ENCODE measurements at places on chromosomes 11 and 22.

GRCh38 chr11:19079643-19080440 is 19.3 kb upstream of the MRGPRX2 start:
- DNase-seq, result no peak

- DNase-seq, result no peak
Measured at GRCh38 chr22:44472598-44472997, 25.4 kb downstream of the RTL6 start.

DNA sequence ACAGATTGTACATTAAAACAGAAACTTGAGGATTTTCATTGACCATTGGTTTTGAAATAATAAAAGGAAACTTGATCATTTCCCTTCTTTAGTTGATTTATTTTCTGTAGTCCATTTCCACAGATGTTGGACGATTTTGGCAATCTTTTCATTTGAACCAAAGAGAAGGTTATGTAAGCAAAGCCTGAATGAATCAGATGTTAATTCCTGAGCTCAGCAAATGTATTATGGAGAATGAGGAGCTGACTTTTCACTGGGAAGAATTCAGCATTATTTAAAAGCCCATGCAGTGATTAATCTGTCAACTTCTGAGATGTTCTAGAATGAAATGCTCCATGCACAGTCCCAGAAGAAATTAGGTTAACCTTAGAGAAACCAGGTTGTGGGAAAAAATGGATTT is 29.0 kb downstream of the ELMOD1 start:
- DNase-seq, result no peak

DNA sequence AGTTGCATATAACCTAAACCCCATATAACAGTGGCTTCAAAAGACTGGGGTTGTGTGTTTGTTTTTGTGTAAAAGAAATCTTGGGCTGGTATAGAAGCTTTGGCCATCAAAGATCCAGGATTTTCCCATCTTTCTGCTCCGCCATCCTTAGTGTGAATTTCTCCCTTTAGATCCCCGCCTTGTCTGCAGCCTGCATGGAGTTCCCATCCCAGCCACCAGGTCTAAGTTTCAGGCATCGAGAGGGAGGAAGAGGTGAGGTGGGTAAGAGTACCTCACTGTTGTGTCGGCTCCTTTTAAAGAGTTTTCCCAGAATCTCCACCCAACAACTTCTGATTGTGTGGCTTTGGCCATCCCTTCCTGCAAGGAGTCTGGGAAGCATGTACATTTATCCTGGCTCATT is 195.5 kb upstream of the SORL1-AS1 start:
- DNase-seq, result no peak

- no peak for DNase-seq
Measured at GRCh38 chr11:134586726-134587125, 174.7 kb upstream of the B3GAT1 start.

GRCh38 chr11:113184498-113184897 is 129.9 kb upstream of the TTC12 start:
- DNase-seq, result no peak

DNA sequence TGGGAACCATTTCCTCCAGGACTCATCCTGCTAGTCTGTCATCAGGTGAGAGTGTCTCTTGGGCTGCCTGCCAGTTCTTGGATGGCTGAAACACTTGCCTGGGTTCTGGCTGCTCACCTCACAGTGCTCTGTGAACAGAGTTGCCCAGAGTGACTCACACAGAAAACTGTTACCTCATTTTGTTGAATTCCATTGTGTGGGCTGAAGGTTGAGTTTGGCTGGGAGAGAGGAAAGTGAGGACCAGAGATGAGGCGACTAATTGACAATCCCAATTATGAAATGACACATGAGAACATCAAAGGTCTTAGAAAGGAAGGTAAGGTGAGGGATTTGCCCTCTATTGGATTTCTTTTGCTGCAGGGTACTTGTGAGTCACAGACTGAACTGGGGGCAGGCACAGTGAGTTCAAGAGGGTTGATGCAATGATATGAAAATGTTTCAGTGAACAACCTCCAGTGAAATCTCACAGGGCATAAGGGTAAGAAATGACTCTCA is 20.2 kb upstream of the CALCB start:
- DNase-seq, result no peak

- DNase-seq, result no peak
Measured at GRCh38 chr22:32528984-32529982, 54.7 kb downstream of the FBXO7 start.

DNA sequence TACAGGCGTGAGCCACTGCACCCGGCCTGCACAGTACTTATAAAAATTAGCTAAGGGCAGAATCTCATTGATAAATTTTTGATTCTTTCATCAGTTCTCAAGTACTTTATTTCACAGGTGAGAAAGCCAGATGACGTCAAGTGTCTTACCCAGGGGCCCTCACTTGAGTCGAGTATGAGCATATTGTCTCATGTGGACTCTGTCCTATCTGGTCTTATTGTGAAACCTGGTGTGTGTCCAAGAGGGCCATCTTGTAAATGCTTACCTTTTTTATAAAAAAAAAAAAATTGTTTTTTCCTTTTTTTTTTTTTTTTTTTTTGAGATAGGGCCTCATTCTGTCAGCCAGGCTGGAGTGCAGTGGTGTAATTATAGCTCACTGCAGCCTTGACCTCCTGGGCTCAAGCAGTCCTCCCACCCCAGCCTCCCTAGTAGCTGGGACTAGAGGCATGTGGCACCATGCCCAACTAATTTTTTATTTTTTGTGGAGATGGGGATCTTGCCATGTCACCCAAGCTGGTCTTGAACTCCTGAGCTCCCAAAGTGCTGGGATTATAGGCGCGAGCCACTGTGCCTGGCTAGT is 6.0 kb downstream of the ACO2 start:
- no peak for DNase-seq

DNA sequence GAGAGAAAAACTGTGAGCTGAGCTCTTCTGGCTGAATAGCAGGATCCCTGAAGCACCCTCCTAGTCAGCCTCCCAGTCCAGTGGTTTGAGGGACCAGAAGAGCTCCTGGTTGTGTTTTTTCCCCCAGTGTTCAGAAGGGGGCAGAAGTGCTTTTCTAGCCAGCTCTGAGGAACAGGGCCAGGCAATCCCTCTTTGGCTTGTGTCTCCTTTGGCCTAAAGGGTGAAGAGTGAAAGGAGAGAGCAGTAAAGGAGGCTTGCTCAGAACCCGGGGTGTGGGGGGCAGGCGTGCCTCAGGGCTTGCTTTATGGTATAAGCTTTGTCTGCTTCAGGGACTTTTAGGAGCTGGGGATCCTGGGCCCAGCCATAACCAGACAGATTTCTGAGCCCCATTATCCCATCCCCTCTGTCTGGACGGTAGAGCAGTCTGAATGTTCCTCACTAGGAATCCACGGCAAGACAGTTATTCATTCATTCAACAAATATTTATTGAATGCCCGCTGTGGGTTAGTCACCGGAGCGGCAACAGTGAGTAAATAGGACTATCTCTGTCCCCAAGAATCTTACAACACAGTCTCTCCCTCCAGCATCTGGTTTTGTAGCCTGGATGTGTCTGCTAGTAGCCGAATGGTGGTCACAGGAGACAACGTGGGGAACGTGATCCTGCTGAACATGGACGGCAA is 14.5 kb downstream of the ACP2 start:
- DNase-seq, result no peak

DNA sequence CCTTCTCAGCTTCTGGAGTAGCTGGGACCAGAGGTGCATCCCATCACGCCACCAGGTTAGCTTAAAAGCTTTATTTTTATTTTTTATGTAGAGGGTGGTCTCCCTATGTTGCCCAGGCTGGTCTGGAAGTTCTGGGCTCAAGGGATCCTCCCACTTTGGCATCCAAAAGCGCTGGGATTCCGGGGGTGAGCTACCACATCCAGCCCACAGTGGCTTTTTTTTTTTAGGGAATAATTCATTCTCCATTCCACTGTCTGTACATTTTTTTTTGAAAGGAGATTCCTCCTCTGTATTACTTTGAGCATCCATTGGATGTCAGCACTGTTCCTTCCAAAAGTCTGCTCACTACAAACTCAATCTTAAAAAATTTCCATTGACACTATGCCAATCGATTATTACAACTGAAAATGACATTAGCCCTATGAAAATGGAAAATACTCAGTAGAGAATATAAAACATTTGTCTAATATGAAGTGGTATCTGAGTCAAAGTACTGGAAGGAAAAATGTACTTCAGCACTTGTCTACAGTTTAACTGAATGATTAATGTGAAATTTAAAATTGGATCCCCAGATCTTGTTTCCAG is 1.3 kb upstream of the LPXN start:
- no peak for DNase-seq

DNA sequence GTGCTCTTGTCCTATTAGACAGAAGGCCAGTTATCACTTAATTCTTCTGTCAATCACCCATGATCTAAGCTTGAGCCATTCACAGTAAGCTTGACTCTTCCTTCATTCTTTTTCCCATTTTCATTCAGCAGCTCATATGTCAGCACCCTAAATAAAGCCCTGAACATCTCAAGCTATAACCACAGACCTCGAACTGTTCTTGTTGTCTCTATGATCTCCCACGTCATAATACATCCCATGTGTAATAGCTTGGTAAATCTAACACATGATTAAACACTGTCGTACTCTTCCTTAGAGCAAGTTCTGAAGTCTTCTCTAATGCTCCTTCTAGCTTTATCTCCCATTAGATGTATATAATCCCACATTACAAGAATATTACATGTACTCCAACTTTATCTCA is 14.4 kb downstream of the MUC15 start:
- no peak for DNase-seq

- DNase-seq, result no peak
Measured at GRCh38 chr11:49221112-49221511, 12.7 kb upstream of the FOLH1 start.

GRCh38 chr11:105786741-105787140 is 176.9 kb downstream of the GRIA4 start:
- no peak for DNase-seq

DNA sequence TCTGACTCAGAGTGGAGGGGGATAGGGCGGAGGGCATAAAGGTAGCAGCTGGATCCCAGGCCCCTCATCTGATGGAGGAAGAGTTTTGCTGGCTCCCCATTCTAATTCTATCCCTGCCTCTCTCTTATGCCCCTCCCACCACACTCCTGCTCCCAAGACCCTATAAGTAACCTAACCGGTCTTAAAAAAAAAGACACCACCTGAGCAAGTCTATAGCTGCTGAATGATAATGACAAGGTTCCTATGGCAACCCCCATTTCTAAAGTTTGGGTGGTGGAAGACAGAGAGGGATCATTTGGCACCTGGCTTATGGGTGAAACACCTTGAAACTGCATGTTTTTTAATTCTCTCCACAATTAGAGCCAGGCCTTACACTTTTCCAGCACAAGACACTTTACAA is 69.6 kb downstream of the LARGE1 start:
- no peak for DNase-seq

- no peak for DNase-seq
Measured at GRCh38 chr11:12631651-12632050, 42.6 kb upstream of the TEAD1 start.

- no peak for DNase-seq
Measured at GRCh38 chr11:10263929-10264328, 30.1 kb downstream of the SBF2 start.

- DNase-seq, result no peak
Measured at GRCh38 chr11:101757741-101758140, 157.1 kb upstream of the CEP126 start.

- no peak for DNase-seq
Measured at GRCh38 chr11:66471142-66471541, 4.4 kb downstream of the PELI3 start.
